ENCODE measurements at places on chromosomes 5 and 9.
A peak's percentile ranks its signal among the peaks of the same experiment; 100 is the strongest.

GRCh38 chr5:165152058-165152457 lies 1646.6 kb downstream of the MAT2B start:
- no peak for DNase-seq

GRCh38 chr9:4709380-4709779 lies 30.0 kb downstream of the CDC37L1 start:
- DNase-seq = no peak

DNA sequence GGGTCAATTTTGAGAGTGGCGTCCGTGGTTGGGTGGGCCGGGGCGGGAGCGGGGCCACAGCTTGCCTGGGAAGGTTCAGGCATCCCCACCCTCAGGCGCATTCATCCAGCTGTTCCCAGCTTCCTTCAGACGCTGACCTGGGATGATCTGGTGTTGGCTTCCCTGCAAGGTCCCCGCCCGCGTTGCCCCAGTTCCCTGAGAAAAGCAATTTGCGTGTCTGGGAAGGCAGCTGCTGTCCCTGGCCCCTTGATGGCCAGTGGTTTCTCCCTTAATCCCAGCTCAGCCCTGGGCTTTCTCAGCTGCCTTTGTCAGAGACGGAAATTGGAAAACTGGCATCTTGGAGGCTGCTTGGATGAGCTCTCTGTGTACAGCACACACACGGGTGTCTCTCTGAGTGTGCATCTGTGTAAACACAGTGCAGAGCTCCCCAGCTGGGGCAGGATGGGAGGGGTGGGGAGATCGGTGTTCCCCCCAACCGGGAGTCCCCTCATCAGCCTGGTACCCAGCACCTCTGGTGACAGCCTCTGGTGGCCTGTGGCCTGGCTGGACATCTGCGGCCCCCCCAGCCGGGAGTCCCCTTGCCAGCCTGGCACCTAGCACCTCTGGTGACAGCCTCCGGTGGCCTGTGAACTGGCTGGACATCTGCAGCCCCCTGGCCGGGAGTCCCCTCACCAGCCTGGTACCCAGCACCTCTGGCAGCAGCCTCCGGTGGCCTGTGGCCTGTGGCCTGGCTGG lies 94.0 kb downstream of the COL5A1 start:
- DNase-seq = no peak

- no peak for DNase-seq
These were observed 1709.6 kb upstream of the WWC1 start for GRCh38 chr5:166581826-166582225.

DNA sequence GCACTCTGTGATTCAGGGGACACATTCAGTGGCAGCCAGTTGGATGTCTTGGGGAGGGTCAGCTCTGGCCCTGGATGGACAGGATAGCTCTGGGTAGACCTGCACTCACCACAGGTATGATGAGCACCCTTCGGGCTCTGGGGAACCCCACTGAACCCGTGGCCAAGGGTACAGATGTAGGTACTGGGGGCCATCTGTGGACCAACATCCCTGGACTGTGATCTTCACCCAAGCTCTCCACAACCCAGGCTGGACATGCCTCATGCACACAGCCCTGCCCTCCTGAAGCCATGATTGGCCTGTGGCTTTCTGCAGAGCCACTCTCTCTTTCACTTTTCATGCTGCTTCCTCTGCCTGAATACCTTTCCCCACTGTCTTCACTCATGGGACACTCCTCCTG lies 15.6 kb upstream of the ACSL6 start:
- DNase-seq = peak; percentile 17

DNA sequence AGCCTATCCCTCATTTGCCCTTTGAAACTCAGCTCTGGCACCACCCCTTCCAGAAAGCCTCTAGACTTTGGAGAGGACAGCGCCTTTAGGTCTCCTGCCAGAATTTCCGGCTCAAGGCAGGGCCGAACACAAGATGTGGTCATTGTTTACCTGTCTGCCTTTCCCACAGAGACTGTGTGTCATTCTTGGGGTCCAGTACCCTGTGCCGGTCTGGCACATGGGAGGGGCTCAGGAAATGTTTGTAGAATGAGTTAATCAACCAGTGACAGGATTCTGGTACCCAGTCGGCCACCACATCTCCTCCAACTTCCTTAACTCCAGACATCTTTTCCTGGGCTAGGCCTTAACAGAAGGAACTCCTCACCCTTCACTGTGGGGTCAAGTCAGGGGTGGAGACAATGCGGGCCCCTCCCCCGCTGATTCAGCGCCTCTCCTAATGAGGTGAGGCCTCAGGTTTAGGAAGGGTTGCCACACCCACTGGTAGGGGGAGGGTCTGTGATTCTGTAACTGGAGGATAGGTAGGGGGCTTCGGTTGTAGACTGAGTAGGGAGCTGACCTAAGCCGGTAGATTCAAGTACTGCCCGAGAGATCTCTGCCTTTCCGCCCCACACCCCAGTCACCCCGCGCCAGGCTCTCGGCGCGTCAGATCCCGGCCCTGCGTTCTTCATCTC lies 29.3 kb downstream of the PCDH1 start:
- no peak for DNase-seq

DNA sequence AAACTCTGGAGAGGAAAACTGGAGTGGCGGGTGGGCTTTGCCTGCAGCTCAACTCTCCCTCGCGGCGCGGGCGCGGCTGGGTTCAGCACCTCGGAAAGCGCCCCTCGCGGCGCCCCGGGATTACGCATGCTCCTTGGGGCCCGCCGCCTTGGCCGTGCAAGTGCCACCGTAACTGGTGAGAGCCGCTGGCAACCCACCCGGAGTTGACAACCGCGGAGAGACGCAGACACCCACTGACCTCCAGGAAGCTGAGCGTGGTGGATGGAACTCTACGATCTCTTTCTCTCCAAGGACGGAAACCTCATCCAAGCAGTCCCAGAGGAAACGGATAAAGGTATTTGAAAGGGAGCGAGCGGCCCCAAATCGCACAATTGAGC lies 194 bp upstream of the RXFP3 start:
- DNase-seq = peak; percentile 79

GRCh38 chr9:96674906-96675538 lies 19.9 kb upstream of the PRXL2C start:
- no peak for DNase-seq

DNA sequence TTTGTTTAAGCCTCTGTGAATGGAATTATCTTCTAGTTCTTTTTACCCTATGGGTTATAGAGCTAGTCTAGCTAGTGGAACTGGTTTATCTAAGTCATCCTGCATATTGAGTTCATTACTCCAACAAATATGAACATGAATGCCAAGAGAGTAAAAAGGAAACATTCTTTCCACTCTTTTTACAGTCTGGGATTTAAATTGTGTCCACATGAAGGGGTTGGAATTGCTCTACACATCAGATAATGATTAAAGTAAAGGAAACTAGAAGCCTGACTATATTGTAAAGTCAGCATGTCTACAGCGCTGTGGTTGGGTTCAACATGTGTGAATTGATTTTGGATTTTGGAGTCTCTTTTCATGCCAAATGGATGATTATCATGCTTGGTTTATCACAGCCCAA lies 173.1 kb downstream of the CCDC171 start:
- no peak for DNase-seq

DNA sequence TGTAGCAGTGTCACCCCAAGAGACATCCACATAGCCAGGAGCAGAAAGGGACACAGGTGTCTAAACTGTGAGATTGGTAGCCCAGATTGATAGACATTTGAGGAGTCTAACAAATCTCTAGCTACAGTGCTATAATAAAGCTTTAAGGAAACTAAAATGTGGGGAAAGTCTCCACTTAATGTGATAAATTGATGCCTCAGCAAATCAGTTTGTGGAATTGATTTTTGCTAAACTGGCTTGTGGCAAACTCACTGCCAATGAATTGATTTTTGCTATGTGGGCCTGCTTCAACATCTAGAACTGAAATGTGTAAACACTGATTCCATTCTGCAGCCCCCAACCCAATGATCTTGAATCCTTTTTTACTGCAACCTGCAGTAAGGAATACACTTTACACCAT lies 16.8 kb upstream of the MAP3K1 start:
- no peak for DNase-seq

GRCh38 chr5:126866851-126867636 lies 90.1 kb downstream of the LMNB1 start:
- peak; percentile 20 for DNase-seq

DNA sequence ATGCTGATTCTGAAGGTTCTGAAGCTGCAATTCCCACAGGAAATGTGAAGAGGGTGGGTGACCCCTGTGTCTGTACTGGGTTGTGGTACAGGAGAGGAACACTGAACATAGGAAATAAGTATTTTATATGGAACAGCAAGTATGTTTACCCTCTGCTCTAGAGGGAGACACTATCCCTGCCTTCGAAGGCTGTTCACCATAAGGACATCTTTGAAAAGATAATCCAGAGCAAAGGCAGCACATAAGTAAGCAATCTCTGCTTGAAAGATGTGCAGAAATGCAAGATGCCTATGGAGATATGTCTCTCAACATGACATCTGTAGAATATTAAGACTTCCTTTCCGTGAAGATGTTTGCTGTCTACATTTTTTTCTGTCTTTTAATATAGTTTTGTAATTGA lies 184.4 kb upstream of the EFNA5 start:
- no peak for DNase-seq

DNA sequence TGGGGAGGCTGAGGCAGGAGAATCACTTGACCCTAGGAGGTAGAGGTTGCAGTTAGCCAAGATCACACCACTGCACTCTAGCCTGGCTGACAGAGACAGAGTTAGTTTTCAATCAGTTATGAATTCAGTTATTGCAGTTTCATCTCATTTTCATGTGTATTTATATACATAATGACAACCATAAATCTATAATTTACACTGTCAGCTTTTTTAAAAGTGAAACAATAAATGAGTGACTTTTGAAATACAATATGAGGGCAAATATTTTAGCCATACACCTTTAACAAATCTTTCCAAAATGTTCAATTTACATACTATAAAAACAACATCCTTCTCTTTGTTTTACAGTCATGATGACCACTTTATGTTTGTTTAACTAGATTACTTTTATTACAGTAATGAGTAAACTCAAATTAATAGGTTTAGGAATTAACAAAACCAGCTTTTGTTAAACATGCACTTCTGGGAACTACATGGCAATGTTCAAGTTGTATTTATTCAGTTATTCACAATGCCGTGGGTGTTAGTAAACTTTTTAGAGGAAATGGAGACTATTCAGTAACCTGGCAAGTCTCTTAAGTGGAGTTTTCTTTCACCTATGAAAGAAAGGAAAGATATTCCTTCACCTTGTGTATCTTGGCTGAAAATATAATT lies 12.7 kb downstream of the TYRP1 start:
- DNase-seq = no peak

GRCh38 chr5:131200560-131200959 lies 29.8 kb downstream of the LYRM7 start:
- DNase-seq = no peak

DNA sequence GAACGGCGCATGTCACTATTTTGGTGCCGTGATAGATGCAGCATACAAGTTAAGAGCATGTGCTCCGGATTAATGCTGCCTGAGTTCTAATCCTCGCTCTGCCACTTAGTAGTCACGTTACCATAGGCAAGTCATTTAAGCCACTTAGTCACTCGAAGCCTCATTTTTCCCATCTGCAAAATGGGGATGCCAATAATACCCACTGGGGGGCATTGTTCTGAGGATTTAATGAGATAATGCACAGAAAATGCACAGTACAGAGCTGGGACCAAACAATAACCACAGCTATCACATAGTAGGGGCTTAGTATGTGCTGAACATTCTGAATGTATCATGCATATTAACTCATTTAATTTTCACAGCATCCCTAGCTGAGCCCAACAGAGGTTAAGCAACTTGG lies 9.1 kb downstream of the NIPAL4 start:
- no peak for DNase-seq

Measured in mesothelial cell of epicardium (in vitro differentiated cells).